ENCODE measurements at places on chromosomes 12 and 14. TPM values are rescaled to one million over a fixed set of nuclear protein-coding genes. Genes with fewer than 3 reads are reported as not detected.
A peak's percentile ranks its signal among the peaks of the same experiment; 100 is the strongest.

DNA sequence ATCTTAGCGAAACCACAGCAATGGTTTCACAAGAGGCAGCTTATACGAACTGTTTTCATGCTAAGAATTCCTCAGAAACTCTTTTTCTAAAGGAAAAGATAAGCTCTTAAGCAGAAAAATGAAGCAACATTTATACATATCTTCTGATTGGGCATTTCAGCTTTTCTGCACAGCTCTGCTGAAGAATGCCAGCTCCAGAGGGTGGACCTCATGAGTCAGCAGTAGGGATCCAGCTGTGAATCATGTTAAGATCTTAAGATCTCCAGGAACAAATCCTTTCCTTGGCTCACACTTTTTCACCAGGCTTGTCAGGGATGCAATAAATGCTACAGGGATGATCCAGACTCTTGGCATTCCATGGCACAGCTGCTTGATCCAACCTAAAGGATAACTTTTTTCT lies 477.1 kb upstream of the CCDC196 start:
- DNase-seq, result peak; percentile 2

DNA sequence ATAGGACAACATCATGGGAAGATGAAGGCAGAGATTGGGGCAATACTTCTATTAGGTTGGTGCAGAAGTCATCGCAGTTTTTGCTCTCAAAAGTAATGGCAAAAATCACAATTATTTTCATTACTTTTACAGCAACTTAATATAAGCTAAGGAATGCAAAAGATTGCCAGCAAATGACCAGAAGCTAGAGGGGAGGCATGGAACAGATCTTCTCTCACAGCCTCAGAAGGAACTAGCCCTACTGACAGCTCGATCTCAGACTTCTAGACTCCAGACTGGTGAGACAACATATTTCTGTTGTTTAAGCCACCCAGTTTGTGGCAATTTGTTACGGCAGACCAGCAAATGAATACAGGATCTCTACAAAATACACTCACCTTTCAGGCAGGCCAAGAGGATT lies 348.5 kb upstream of the TBX3 start:
- DNase-seq, result no peak

DNA sequence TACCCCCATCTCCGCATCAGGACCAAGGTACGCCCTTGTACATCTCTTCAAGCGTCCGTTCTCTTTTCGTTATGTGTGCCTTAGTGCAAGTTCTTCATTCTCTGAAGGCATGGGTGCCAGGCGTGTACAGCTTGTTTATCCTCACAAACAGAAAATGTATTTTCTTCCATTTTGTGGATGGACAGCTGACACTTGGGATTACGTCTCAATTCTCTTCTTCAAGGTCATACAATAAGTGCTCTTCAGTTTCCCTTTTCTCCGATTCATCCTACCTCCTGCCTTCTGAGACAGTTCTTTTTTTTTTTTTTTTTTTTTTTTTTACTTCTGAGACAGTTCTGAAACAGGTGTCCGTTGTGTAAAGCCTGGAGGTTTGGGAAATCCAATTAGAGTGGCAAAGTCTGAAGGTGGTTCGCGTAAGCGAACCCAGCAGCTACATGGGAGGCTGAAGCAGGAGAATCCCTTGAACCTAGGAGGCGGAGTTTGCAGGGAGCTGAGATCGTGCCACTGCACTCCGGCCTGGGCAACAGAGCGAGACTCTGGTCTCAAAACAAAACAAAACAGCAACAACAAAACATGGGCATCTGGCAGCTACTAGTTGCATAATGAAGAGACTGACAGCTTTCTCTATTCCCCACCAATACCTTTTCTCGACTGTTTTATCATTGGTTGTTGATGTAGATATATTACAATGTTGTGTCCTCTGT lies 734 bp downstream of the COX6A1 start:
- DNase-seq, result no peak

DNA sequence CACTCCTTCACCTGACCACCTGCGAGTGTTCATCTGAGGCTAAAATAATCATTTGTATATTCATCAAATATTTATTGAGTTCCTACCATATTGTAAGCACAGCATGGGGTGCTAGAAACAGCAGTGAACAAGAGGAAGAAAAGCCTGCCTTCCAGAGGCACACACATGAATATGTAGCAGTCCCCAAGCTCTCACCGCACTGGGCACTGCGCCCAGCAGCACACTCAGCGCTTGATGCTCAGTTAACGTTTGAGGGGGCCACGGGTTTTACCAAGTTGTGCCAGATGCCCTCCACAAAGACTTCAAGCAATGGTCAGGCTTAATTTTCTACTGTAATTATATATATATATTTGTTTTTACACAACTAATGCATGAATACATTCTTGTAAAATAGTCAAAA lies 52.0 kb downstream of the HELB start:
- DNase-seq, result no peak

DNA sequence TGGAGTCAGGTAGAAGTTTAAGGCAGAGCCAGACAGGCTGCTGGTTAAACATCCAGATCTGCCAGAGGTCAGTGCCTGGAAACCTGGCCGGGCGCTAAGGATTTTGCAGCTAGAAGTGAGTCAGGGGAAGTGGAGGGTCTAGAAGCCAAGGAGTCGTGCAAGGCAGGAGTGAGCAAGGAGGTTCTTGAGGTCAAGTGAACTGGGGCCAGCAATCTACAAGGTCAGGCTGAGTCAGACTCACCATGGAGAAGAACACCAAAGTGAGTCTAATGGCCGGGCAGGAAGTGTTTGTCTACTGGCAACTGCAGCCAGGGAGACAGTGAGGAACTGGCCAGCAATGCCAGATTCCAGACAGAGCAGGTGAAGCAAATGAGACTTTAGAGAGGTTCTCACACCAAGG lies 628.2 kb downstream of the ETNK1 start:
- DNase-seq, result no peak

GRCh38 chr14:71050227-71050823 lies 143.1 kb downstream of the PCNX1 start:
- peak; percentile 14 for DNase-seq

GRCh38 chr12:14931359-14931758 lies 7.0 kb downstream of the ERP27 start:
- DNase-seq, result peak; percentile 1

- DNase-seq, result no peak
These were observed 128.6 kb downstream of the PTCSC3 start for GRCh38 chr14:36047912-36048311.

DNA sequence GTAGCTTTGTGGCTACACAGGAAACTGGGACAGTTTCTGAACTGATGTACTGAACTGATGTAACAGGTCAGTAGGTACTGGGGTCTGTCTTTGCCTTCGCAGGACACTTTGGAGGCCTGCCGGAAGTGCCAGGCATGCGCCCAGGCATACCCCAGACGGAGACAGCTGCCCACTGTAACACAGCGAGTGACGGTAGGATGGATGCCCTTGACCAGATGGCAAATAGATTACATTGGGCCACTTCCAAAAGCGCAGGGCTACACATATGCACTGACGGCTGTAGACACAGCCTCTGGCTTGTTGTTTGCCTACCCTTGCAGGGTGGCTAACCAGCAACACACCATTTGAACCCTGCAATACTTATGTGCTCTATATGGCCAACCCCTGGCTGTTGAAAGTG lies 94.1 kb upstream of the TMPO start:
- no peak for DNase-seq

- DNase-seq, result no peak
These were observed 39.9 kb downstream of the SLC25A47 start for GRCh38 chr14:100363053-100363452.

GRCh38 chr14:20720741-20721140 lies 24.9 kb upstream of the EDDM3A start:
- DNase-seq, result no peak

DNA sequence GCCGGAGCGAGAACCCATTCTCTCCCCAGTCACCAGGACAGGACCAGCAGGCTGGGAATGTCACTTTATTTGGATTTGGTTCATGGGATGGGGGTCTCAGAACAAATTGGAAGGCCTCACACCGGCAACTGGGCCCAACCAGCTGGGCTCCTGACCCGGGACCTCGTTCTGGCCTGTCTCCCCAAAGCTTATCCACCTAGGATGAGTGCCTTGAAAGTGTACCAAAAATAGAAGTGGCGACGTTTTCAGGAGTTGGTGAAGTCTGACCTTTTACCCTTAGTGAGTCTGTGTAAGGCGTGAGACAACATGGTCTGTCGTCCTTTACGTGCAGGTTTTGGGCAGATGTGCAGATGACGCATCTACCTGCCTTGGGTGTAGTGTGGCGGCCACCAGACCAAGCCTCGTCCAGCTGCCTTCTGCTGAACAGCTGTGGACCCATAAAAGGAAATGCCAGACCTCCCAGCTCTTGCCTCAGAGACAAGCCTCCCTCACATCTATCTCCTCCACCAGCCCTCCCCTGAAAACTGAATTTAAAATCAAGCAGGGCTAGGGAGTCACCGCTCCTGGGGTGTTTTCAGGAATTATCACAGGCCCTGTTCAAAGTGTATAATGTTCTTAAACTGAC lies 36.6 kb upstream of the CLMN start:
- DNase-seq, result no peak

DNA sequence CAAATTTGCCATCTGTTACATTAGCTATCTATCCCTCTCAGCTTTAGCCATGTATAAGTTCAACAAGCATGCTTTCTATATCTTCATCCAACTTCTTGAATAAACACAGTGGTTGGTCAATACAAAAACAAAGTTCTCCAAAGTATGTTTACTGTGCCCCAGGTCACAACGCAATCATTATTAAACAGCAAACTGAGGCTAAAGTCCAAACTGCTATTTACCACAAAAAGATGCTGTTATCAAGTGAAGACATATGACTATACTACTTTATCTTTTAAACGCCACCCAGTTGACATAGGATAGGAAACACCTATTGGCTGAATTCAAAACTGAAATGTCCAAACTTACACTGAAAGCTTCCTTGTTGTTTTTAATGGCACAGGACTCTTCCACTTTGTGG lies 11.7 kb downstream of the ZCCHC8 start:
- no peak for DNase-seq

GRCh38 chr12:104516821-104517220 lies 60.1 kb downstream of the CHST11 start:
- no peak for DNase-seq

DNA sequence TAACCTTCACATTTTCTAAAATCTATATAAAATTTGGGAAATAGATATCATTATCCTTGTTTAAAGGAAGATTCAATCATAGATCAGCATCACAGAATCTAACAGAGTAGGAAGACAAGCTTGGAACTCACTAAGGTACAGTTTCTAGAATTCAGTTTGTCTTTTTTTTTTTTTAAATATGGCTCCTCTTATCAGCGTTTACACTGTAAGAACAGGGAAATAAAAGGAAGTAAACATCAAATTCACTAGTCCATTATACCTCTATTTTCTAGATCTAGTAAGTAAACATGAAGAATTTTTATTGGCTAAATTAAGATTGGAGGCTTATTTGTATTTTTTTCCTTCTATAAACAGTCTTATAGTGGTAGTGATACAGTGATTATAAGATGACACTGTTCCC lies 144.9 kb downstream of the LRIG3 start:
- no peak for DNase-seq

GRCh38 chr12:65501935-65502334 lies 223.5 kb downstream of the MSRB3 start:
- no peak for DNase-seq

- DNase-seq, result no peak
These were observed 8.4 kb upstream of the KRT80 start for GRCh38 chr12:52200086-52200780.

DNA sequence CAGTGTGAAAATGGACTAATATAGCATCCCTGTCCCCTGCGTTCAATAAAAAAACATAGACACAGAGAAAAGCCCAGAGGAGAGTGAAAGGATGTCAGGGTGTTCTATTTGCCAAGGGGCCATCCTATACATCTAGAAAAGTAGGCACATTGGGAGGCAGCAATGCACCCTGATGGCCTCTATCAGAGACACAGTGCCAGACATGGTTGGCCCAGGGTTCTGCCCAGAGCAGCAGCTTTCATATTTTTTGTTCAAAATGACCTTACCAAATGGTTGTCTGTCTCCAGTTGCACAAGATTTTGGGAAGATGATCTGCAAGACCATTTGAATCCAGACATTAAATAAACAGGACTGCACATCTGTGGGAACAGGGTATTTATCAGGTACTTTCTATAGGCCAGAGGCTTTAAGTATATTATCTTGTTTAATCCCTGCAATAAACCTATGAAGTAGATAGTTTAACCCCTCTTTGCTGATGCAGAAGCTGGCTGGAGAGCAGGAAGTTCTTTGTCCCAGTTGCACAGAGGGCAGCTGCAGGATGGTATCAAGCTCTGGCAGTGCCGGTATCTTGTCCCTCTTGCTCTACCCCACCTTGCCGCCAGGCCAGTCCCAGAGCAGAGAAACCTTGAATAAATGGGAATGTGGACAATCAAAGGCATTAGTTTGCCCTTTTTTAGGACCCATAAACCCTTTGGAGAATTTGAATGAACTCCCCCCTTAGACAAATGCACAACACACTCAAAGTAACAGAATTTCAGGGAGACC lies 171.8 kb upstream of the PWP1 start:
- no peak for DNase-seq

Gene ETNK1
- 27.0 TPM for total RNA-seq

Gene CCNT1
- total RNA-seq, result 34.0 TPM

Gene DPF3
- total RNA-seq, result 6.2 TPM

Gene CCDC88C
- total RNA-seq, result not detected

Gene KRT6C
- not detected for total RNA-seq

Measured in HFFc6 (cell line).